ENCODE measurements at places on chromosomes 6 and 20.

GRCh38 chr6:72669324-72669723, 47.5 kb downstream of the KCNQ5 start:
- DNase-seq, result no peak

DNA sequence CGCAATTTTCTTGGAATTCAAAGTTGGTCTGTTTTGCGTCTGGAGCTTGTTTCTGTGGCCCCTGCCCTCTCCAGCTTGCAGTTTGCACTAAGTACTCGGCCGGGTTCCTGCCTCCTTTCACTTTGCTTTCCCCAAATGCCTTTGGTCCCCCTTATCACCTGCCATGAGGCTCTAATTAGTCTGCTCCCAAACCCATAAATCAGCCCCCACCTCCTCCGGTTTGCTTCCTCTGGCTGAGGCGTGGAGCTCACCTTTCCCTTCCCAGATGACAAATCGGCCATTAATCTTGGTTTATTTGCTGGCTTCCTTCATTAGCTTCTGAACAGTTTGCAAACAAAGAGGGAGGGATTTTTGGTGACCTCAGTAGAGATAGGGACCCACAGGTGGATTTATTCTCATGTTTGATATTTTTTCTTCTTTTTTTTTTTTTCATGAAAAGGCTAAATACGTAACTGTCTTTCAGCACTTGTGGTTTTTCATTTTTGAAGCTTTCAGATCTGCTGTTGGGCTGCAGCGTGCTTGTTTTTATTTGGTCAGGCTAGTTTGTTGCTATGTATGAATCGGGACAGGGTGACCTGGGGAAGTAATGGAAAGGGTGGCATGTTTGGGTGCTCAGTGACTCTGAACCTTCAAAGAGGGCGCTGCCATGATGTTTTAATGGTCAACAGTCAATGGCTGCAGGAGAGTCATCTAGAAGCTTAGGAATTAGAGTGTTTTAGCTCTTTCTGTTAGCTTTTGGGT, 121.7 kb upstream of the JAG1 start:
- no peak for DNase-seq

DNA sequence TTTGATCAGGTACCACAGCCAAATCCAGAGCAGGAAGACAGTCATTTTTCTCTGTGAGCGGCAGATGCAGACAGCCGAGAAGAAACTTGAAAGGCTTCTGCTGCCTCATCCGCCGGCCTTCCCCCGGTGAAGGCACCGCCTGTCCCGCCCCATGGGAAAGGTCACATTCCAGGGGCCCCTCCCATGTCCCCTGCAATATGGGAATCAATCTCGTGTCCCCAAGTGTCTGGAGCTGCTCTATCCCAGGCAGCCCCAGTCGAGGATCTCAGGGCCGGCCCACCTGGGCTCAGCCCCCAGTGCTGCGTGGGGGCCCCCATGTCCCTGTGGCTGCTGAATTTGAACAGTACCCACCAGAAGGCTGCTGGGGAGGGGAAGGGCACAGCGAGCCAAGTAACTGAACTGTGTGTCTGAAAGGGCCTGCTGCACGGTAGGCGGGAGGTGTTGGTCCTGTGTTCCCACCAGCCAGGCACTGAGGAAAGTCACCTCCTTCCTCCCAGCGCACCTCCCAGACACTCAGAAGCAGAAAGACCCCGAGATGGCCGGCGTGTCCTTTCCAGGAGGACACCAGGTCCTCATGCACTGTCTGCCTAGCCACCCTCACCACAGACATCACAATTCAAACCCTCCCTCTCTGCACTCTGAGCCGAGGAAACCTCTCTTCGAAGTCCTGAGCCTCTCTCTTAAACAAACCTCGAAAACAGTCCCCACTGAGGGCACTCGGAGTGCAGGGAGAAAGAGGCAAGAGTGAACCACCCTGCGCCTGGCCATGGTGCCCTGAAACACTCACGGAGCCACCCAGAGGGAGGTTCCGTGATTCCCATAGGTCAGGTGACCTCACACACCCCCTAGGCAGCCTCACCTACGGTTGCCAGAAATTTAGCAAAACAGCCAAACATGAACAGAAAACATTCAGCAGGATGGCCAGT, 99.3 kb downstream of the PSMB1 start:
- DNase-seq, result no peak

DNA sequence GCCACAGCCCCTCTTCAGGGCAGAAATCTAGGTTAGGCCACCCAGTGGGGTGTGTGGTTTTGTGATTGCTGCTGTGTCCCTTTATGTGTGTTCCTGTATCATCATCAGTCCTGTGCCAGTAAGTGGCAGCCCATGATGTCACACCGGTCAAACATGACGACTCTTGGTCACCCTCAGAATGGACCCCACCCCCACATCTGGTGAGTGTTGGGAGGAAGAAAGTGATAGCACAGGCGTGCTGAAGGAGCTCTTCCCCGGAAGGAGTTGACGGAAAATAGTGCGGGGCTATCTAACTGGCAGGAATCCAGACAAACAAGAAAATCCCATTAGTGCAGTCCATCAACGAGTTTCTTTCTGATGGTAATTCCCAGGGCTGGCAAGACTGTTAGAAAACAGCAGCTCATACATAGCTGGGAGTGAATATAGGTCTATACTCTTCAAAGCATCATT, 33.4 kb upstream of the IL17A start:
- no peak for DNase-seq

DNA sequence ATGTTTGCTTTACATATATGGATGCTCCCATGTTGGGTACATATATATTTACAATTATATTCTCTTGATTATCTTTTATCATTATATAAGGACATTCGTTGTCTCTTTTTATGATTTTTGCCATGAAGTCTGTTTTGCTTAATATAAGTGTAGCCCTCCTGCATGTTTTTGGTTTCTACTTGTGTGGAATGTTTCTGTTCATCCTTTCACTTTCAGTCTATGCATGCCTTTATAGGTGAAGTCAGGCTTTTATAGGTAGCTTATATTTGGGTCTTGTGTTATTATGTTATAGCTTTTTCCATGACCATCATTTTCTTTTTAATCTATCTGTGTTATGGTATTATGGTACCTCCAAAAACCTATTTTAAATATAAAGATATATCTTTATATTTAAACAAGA, 612.5 kb upstream of the HS3ST5 start:
- DNase-seq, result no peak

DNA sequence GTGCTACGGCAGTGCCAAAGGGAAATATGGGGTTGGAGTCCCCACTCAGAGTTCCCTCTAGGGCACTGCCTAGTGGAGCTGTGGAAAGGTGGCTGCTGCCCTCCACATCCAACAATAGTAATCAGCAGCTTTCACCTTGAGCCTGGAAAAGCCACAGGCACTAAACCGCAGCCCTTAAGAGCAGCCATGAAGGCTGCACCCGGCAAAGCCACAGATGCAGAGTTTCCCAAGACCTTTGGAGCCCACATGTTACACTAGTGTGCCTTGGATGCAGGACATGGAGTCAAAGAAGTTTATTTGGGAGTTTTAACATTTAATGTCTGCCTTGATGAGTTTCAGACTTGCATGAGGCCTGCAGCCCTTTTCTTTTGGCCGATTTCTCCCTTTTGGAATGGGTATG, 91.4 kb upstream of the HSF2 start:
- DNase-seq, result no peak

GRCh38 chr20:53141201-53142050, 169.3 kb downstream of the TSHZ2 start:
- no peak for DNase-seq

- DNase-seq, result no peak
These were observed 163.2 kb downstream of the AIG1 start for GRCh38 chr6:143223895-143224294.

DNA sequence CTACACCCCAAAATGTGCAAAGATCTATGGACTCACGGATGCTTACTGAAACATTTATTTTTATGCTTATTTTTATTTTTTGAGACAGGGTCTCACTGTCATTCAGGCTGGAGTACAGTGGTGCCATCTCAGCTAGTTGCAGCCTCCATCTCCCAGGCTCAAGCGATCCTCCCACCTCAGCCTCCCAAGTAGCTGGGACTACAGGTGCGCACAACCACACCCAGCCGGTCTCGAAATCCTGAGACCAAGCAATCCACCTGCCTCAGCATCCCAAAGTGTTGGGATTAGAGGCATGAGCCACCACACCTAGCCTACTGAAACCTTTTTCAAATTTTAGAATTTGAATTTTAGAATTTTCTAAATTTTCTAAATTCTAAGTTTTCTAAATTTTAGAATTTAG, 50.8 kb upstream of the IPCEF1 start:
- DNase-seq, result no peak

GRCh38 chr20:23533161-23533560, 35.1 kb downstream of the CST9L start:
- no peak for DNase-seq

GRCh38 chr6:167347226-167347625, 22.3 kb downstream of the TTLL2 start:
- no peak for DNase-seq

- no peak for DNase-seq
These were observed 2.6 kb downstream of the MICA start for GRCh38 chr6:31405996-31406395.

DNA sequence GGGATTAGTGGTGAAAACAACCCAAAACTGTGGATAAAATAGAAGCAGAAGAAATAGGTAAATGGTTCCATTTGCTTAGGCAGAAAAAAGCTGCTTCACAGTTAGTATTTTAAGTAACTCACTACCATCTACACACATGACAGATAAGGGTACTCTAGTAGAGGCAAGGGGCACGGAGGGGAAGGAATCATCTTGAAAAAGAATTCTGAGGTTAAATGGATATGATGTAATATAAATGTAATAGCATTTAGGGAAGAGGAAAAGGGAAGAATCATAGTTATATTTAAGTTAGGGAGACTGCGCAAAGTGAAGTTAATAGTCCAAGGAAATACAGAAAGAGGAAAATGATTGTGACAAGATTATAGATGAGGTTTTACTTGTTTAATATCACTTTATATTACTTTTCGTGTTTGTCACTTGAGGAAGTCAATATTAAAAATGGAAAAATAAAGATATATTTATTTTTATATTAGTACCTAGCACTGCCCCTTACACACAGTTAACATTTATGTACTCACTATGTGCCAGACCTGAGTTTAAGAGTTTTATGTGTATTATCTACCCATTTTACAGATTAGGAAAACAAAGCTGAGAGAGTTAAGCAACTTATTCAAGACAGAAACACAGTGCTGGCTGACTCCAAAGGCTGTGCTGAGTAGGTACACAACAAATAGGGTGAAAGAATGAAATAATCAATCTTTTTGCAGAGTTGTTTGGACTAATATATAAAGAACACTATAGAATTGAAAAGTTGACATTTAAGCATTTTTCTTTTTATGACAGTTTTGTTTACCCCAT, 128.1 kb downstream of the REV3L start:
- no peak for DNase-seq

- DNase-seq, result no peak
These were observed 35.1 kb downstream of the ATP9A start for GRCh38 chr20:51733070-51733469.

DNA sequence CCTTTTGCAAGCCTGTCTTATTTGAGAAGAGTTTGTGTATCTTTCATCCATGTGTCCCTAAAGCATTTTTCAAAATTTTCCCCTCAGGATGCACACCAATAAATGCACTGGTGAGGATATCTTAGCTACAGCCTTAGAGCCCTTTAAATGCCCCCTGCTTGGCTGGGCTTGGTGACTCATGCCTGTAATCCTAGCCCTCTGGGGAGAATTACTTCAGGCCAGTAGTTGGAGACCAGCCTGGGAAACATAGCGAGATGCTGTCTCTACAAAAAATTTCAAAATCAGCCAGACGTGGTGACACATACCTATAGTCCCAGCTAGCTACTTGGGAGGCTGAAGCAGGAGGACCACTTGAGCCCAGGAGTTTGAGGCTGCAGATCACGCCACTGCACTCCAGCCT, 33.8 kb upstream of the PLCB4 start:
- DNase-seq, result no peak

DNA sequence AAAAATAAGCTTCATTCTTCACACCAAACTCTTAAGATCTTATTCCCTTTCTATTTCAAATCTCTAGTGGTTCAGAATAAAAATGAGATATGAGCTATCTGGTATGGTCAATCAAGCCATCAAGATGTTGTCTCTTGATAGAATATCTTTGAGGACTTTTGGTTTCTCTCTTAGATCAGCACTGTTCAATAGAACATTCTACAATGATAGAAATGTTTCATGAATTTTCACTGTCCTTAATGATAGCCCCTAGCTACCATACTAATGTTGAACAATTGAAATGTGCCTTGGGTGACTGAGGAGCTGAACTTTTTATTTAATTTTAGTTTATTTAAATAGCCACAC, 24.1 kb upstream of the HINT3 start:
- DNase-seq, result no peak

GRCh38 chr6:119347466-119348095, 2.0 kb downstream of the MAN1A1 start:
- peak; percentile 16 for DNase-seq

GRCh38 chr20:51447097-51447764, 95.3 kb downstream of the NFATC2 start:
- DNase-seq, result no peak

DNA sequence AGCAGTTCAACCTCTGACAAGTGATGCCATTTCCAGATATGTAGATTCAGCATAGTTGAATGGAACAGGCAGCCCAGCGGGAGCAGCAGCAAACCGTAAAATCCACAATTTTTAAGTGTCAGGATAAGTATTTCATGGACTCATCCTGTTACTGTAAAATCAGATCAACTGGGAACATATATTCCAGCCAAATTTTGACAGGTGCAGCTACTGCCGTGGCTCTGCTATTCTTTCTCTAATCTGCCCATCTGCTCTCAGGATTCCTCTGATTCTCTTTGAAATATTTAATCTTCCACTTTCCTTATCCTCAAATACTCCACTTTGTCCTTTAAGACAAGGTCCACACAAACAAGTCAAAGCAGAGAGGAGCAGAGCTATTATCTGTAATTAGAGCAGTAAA, 245.4 kb upstream of the ASCC3 start:
- DNase-seq, result no peak

DNA sequence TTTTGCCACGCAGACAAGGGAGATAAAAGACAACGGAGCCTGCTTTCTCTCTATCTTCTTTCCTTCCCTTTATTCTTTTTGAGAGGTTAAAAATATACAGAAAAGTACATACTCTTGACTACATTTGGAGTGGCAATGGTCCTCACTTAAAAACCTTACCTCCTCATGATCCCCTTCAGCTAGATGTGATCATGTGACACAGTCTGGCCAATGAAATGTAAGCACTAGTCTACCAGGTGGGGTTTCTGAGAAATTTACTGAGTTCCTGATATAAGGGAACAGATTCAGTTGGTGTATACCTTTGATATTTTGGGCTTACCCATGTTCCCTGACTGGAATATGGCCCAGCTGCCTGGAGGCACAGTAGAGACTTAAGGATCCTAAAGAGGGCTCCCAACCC, 165.5 kb upstream of the BEND3 start:
- no peak for DNase-seq

- no peak for DNase-seq
These were observed 674.6 kb upstream of the MARCKS start for GRCh38 chr6:113182370-113183141.

GRCh38 chr6:138267971-138268895, 49.9 kb upstream of the PBOV1 start:
- no peak for DNase-seq

GRCh38 chr6:34385793-34386195, 6.7 kb downstream of the NUDT3 start:
- DNase-seq, result no peak

Data from stimulated activated CD8-positive, alpha-beta memory T cell treated with anti-CD3 and anti-CD28 coated beads, Interleukin-15, amount 100 ng/mL, for 4 hours (primary cell).